H1 (cell line): ENCODE measurements at places on chromosomes 4 and X. TPM values are rescaled to one million over a fixed set of nuclear protein-coding genes. Genes with fewer than 3 reads are reported as not detected.

GRCh38 chr4:100742045-100742444 lies 224.2 kb upstream of the EMCN start:
- DNase-seq = no peak

GRCh38 chr4:128288689-128289106 lies 1.1 kb upstream of the PGRMC2 start:
- no peak for DNase-seq

The NAT8L gene
- total RNA-seq = 10.8 and 11.5 TPM in 2 replicates

GRCh38 chrX:110168585-110168984 lies 149.3 kb downstream of the AMMECR1 start:
- DNase-seq = no peak

The PKD2 gene
- total RNA-seq = 29.4 and 32.0 TPM in 2 replicates

The IBSP gene
- 0.21 TPM in 1 of 2 replicates, not detected in the other for total RNA-seq

The OPRPN gene
- total RNA-seq = not detected in 2 replicates

The CSAG2 gene
- not detected in 2 replicates for total RNA-seq

The LGI2 gene
- total RNA-seq = 4.0 and 4.8 TPM in 2 replicates

The TCEAL3 gene
- 12.0 and 12.9 TPM in 2 replicates for total RNA-seq

GRCh38 chr4:120714417-120715010 lies 208.0 kb downstream of the PRDM5 start:
- no peak for DNase-seq

DNA sequence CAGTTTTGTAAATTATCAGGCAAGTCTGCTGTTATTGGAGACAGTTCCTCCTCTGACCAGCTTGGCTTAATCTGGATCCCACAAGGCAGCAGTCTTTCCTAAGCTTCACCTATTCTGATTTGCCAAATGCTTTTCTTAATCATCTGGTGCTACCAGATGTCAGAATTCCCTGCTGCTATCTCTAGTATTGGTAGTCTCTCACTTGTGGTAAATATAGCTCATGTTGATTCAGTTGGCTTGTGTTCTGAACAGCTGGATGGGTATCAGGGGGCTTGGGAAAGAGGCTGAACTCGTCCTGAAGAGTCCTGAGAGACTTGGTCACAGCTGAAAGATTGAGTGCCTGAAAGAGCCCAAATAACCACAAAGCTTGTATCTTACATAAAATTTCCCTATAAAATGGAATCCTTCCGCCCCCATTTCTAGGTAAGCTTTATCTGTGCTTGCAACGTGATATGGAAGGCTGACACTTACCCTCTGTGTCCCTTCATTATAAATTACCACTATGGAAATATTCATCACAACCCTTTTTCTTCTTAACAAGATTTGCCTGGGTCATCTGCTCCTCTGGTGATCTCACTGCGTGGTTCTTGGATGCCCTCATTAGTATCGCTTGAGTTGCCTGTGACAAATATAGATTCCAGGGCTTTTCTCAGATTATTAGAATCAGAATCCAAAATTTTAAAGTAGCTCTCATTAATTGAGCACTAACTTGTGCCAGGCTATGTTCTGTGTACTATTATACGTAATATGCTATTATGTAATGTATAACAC lies 104.1 kb upstream of the GPRIN3 start:
- no peak for DNase-seq

The NUDT11 gene
- total RNA-seq = 37.6 and 39.3 TPM in 2 replicates

DNA sequence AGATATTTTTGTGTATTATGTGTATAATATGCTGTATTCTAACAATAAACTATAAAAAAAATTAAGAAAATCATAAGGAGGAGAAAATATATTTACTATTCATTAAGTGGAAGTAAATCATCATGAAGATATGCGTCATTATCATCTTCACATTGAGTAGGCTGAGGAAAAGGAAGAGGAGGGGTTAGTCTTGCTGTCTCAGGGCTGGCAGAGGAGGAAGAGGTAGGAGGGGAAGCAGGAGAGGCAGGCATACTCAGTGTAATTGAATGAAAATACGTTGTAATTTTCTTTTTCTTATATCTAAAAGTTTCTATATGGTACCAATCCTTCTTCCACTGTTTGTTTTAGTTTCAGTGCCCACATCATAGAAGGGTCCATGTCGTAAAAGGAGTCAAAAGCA lies 9.8 kb upstream of the TMEM185A start:
- no peak for DNase-seq

The CCDC120 gene
- total RNA-seq = 11.8 and 11.9 TPM in 2 replicates

GRCh38 chr4:175373031-175373430 lies 439.0 kb downstream of the GPM6A start:
- no peak for DNase-seq

- no peak for DNase-seq
These were observed 127.7 kb downstream of the PRKX start for GRCh38 chrX:3585719-3586118.

DNA sequence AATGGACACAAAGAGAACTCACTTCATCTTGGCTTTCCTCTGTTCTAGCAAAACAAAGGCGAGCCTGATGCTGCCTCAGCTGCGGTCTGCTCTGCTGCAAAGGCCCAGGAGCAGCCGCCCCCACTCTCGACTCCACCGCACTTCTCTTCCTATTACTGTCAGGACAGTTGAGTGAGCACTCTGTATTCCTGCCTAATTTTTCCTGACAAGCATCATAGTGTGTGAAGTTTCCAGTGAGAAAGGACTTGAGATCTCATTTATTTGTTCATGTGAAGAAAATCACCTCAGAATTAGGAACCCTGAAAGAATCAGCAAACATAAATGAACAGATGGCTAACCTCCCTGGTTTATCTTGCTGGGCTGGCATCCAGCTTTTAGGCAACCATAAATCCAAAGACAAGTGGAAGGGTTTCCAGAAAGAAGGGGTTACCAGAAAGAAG lies 15.6 kb downstream of the SCARB2 start:
- DNase-seq = no peak

- DNase-seq = no peak
These were observed 30.7 kb downstream of the TAF7L start for GRCh38 chrX:101260435-101260834.

- no peak for DNase-seq
These were observed 20.4 kb upstream of the SEPSECS start for GRCh38 chr4:25180524-25181131.

The CCSER1 gene
- 0.84 and 0.90 TPM in 2 replicates for total RNA-seq

- no peak for DNase-seq
These were observed 105.6 kb upstream of the SMIM31 start for GRCh38 chr4:164648151-164648848.

GRCh38 chr4:47451657-47452056 lies 11.8 kb downstream of the COMMD8 start:
- no peak for DNase-seq

DNA sequence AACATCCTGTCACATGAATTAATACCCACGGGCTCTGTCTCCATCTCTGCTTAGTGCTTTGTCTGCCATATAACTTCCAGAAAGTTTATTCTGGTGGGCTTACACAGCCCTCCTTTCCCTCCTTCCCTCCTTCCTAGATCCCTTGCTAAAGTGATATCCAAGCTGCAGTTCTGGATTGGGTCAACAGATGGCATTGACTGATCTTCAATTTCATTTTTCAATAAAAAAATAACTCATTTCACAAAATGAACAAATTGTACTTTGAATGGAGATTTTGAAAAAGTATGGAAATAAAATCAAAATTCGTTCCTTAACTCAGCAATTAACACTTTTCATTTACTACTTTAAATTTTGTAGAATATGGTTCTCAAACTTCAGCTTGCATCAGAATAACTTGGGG lies 94.9 kb downstream of the NXF2 start:
- no peak for DNase-seq

DNA sequence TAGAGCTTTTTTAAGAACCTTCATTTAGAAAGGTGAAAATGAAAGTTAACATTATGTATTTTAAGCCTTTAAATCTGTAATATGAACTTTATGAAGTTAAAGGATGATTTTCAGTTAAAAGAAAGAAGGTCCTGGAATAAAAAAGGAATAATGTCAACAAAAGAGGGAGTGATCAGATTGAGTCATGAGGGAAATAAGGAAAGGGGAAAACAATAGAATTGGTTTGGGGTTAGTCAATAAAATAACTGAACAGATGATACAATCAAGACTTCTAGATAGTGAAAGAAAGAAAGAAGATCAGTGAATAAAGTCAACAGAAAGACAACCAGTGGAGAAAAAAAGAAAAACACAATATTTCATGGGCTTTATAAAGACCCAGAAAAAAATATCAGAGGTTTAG lies 291.6 kb upstream of the ARSJ start:
- DNase-seq = no peak

- DNase-seq = no peak
These were observed 50.6 kb downstream of the JADE1 start for GRCh38 chr4:128859887-128860677.

GRCh38 chr4:80495865-80496264 lies 160.3 kb downstream of the CFAP299 start:
- no peak for DNase-seq

GRCh38 chr4:55125763-55126541 lies 557 bp upstream of the KDR start:
- DNase-seq = peak; percentile 49

DNA sequence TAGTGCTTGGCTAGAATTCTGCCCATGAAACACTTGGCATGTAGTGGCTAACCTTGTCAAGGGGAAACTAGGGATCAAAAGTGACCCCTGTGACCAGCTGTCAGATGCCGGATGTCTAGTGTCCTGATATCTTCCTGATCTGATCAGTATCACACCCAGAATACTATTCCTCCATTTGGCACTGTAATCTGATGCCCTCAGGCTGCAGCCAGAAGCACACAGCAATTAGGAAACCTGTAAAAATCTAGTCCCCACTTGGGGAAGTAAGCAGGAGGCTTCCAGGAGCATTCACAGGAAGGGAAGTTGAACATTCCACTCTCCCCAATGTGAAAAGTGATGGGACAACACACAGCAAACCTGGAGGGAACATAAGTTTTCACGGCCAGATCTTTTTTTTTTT lies 125.1 kb downstream of the HS6ST2 start:
- no peak for DNase-seq

GRCh38 chrX:118824173-118824730 lies 628 bp downstream of the ZCCHC12 start:
- peak; percentile 50 for DNase-seq

The TMPRSS11F gene
- not detected in 2 replicates for total RNA-seq

DNA sequence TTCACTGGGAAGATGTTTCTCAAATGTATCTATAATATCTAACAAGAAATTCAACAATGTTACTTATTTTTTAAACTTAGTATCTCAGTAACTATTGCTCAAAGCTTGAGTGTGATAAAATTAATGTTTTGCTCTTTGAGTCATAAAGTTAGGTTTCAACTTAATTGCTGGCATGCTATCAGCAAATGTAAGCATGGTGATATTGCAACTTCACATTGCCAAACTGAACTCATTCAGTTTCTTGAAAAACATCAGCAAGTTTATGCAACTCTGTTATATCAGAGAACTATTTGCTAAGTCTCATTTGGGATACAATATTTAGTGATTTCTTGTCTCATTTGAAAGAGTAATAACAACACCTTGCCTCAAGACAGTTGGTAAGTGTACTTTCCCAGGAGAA lies 91.2 kb upstream of the KLF3 start:
- no peak for DNase-seq

- no peak for DNase-seq
These were observed 75.0 kb downstream of the MAMLD1 start for GRCh38 chrX:150438165-150438564.

The OTUD6A gene
- total RNA-seq = 0.17 TPM in 1 of 2 replicates, not detected in the other

The NPNT gene
- total RNA-seq = 0.97 and 1.1 TPM in 2 replicates

GRCh38 chr4:45346816-45347435 lies 620.6 kb upstream of the GNPDA2 start:
- no peak for DNase-seq

DNA sequence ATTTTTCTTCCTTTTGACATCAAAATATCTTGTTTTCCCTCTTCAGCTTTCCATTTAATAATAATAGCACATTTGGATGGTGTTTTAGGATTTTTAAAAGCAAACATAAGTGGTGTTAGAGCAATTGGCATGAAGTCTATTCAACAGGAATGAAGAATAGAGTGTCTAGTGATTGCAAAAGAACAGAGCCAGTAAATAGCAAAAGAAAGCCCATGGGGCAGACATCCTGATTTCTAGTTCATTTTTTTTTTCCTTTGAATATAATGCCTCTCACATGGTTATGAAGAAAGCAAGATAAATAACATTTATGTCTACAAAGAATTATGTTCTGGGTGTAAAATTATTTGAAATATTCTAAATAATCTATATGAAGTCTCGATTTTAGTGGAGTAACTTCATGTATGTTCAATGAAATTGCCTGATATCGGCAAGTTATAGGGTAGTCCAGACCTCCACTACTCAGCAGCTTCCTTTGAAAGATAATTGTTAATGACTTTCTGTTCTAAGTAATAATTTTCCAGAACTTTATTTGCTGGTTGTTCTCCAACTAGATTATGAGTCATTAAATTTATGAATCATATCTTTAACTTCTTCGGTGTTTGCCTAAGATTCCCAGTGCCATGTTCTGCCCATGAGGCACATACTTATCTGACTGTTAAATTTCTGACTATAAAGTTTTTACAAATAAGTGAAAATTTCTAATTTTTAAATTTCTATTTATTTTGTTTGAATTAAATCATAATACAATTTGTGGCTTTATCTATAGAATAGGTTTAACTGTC lies 587.9 kb downstream of the TLL1 start:
- DNase-seq = no peak

DNA sequence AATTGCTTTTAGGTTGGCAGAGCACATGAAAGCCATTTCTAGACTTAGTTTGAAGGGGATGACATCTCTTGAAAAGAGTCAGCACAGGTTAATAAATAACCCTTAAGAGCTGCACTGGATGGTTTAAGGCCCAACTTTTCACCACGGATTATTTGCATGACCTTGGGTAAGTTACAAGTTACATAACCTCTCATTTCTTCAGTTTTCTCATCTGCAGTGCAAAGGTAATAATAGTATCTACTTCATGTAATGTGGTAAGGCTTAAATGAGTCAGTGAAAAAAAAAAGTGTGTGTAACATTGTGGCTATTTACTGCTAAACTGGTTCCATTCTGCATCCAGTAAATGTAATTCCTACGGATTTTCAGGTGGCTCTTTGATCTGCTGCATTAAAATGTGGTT lies 715.8 kb downstream of the CCSER1 start:
- no peak for DNase-seq

The SOWAHB gene
- 0.65 and 1.1 TPM in 2 replicates for total RNA-seq

GRCh38 chrX:153527208-153527607 lies 9.8 kb downstream of the ATP2B3 start:
- no peak for DNase-seq

GRCh38 chr4:158176108-158176507 lies 3.3 kb upstream of the GASK1B start:
- DNase-seq = no peak

The SHISA3 gene
- 2.0 and 2.2 TPM in 2 replicates for total RNA-seq

The ACE2 gene
- 0.29 TPM in 1 of 2 replicates, not detected in the other for total RNA-seq

The GPRIN3 gene
- 1.4 and 1.6 TPM in 2 replicates for total RNA-seq
